KG1 (cell line): ENCODE measurements at places on chromosomes 6 and 20.

DNA sequence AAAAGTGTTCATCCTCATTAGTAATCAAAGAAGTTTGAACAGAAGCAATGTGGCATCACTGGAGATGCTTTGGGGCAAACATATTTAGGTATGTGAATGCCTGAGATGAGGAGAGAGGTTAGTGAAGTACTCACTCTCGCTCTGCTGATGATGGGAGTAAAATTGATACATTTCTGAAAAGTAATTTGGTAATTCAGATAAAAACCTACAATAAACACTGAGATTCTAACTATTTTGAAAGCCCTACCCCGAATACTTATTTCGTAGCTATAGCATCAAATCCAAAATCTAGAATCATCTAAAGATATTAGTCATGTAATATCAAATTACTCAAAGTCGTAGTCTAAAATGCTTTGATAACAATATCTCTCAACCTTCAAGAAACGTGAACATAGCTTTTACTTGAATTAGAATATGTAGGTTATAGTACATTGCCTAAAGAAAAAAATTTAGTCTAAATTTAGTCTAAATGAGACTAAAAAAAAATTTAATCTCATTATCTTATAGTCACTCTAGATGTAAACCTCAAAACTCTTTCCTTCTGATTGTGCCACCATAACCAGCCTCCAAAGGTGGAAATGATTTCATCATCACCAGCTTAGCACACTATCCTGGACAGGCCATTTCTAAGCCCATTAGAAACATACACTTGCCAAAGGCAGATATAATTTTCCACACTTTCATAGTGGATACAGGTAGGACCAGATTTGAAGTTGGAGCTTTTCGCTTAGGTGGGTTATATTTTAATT lies 232.5 kb upstream of the TAB2 start:
- no peak for DNase-seq

DNA sequence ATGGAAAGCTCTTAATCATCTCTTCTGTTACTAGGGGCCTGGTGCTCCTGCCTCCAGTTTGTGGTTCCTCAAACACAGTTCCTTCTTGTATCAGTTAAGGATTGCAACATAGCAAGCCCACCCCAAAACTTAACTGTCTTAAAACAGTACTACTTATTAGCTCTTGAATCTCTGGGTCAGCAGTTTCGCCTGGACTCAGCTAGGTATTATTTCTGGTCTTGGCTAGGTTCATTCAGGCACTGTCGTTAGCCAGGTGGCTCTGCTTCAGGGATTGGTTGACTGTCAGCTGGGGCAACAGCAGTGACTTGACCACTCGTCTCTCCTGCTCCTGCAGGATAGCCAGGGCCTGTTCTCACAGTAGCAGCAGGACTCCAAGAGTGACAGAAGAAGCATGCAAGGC lies 30.0 kb upstream of the RALY start:
- no peak for DNase-seq

GRCh38 chr6:65448866-65449265 lies 258.2 kb downstream of the EYS start:
- DNase-seq, result no peak

- no peak for DNase-seq
Measured at GRCh38 chr6:15588971-15589634, 73.7 kb downstream of the DTNBP1 start.

GRCh38 chr20:1802385-1803060 lies 92.7 kb upstream of the SIRPA start:
- peak; percentile 56 for DNase-seq

- DNase-seq, result no peak
Measured at GRCh38 chr20:13017883-13018535, 9.2 kb downstream of the SPTLC3 start.

GRCh38 chr6:4088704-4089103 lies 9.8 kb upstream of the FAM217A start:
- no peak for DNase-seq

DNA sequence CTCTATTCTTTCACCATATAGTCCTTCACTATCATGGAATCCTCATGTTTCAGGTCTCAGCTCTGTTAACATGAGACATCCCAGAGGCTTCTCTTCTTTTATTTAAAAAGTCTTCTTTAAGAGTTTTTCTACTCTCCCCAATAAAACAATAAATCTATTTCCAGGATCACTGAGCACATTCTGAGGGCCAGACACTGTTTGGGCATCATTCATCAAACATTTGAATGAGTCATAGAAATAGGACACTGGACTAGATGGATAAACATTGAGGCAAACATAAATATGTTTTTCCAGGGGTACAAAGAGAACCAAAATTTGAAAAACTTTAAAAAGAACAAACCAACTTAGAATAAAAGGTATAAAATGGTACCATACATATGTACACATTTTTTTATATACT lies 554.4 kb downstream of the KIF16B start:
- DNase-seq, result no peak

- DNase-seq, result no peak
Measured at GRCh38 chr6:41443616-41444525, 102.3 kb upstream of the FOXP4 start.

GRCh38 chr6:64288351-64288750 lies 652.7 kb downstream of the PHF3 start:
- no peak for DNase-seq

- no peak for DNase-seq
Measured at GRCh38 chr20:25072226-25072811, 9.6 kb downstream of the VSX1 start.

DNA sequence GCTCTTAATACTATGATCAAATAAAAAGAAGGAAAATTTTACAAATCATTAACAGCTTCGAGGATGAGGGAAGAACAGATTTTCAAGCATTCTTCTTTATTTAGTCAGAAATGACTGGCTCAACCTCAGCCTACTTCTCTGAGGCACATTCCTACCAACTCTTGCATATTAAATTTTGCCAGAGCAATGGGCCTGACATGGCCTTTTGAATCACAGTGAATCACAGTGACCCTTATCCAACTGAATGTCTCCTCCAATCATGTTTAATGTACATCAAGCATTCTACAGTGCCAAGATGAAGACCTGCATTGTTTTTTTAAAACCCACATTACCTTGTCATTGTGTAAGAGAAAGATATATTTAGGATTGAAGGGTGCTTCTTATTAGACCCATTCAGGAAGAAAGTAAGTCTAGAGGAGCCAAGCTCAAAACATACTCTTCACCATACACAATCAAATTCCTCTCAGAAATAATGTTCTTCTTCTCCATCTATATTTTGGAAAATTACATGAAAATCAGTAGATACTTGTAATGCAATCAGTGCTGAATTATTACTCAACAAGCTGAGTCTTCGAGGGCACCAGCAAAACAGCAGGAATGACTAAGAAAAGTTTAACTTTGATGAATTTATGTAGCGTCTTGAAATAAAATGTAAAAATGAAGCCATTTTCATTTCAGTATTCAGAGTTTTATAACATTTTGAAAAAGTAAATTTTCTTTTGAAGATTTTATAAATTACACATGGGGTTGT lies 44.1 kb upstream of the MOXD1 start:
- DNase-seq, result no peak

- no peak for DNase-seq
Measured at GRCh38 chr20:63576311-63576710, 2.3 kb upstream of the HELZ2 start.

DNA sequence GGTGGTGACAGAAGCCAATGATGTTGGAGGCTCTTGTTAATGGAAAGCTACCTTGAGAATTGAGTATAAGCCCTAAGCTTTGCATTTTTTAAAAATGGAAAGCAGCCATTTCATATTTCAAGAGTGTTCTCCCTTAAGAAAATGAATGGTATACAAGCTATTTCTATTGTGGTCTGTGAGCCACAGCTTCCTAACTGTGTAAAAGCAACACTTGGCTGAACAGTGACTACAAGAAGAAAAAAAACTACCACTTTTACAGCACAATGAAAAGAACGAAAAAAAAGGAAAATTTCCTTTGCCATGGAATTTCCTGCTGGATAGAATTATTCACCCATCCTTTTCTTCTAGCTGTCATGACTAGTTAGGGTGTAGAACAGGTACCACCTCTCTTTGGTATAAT lies 397.1 kb upstream of the BTBD3 start:
- no peak for DNase-seq

- no peak for DNase-seq
Measured at GRCh38 chr6:135488023-135488422, 9.5 kb downstream of the AHI1 start.

- no peak for DNase-seq
Measured at GRCh38 chr6:41448256-41448655, 97.9 kb upstream of the FOXP4 start.

DNA sequence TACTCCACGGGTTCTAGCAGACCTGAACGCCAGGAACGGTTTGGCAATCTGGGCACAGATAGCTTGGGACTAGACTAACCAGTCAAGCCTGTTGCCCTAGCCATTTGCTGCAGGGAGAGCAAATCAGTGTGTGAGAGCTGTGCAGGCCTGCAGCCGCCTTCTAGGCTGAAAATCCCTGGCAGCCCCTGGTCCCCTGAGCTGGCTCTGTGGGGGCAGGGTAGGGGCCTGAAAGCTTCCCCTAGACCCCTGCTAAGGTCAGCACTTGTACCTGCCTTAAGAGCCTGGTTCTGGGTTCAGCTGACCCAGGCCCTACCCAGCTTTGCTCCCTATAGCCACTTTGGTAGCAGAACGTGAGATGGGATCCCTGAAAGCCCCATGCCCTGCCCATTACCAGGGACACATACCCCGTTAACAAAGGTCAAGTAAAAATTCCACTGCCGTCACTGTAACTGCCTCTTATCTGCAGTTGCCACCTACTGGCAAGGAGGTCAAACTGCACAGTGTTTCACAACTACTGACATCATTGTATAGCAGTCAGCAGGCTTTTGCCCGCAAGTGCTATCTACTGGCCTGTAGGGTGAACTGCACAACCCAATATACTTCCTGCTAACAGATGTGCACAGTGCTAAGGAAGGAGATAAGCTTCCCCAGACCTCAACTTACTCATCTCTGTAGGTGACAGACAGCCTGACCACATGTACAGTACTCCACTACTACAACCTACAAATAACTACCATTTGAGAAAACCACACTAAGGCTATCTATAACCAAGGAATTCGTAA lies 95.1 kb upstream of the OLIG3 start:
- DNase-seq, result peak; percentile 22

DNA sequence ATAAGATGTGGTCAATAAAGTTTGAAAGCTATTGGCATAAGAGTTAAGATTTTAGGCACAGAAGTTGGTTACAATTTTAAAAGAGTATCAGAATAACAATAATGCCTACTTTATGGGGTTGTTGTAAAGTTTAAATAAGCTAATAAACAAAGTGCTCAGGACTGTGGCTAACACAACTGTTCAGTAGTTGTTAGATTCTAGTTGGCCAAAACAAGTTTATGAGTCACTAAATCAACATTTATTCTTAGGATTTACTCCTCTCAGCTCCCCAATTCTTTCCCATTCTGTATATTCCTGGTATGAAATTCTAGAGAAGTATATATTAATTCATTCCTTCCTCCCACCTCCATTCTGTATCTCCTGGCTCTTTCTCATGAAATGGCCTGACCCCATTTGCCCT lies 14.5 kb downstream of the RMND1 start:
- DNase-seq, result no peak

- no peak for DNase-seq
Measured at GRCh38 chr20:56518721-56519398, 5.7 kb upstream of the FAM209A start.

DNA sequence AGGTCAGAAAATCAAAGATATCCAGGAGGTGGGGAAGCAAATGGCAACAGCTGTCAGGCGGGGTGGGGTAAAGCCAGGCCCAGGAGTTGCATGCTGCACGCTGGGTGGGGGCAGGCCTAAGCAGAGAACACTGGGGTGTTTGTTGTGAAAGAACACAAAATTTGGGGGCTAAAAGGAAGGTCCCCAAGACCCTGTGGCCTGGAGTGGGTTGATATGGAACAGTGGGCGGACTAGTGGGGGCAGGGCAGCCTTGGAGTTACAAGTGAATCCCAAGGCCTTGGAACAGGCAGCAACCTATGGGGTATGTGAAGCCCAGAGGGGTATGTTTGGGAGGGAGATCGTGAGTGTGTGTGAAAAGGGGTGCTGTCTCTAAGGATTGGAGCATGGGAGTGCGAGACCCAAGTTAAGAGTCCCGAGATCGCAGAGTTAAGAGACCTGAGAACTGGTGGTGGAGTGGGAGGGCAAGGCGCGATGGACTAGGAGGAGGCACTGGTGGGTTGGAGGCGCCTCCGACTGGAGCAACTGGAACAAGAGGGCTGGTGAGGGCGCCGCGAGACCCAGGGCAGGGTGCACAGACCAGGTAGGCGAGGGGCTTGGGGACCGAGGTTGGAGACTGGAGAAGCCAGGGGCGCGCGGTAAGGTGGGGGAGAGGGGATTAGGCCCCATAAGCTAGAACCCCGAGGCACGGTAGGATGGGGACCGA lies 658 bp downstream of the CUL7 start:
- no peak for DNase-seq

DNA sequence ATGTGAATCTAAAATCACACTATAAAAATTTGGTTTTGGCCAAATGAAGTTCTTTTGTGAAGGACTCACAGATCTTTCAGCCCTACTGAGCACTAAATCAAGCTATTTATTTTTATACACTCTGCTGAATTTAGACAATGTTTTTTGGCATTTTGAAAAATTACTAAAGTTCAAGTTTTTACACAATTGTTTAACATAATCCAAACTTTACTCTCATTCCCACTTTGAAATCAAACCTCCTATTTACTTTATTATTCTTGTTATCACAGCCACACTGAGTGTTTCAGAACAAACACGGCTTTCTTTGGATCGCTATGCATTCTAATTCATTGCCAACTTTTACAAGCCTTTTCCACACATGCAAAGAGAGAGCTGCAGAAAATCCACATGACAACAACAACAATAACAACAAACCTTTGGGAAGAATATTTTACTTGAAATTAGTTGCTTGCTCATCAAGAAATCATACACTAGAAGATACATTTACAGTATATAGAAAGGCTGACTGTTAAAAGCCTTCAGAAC lies 49.1 kb upstream of the TMEM30A start:
- DNase-seq, result no peak

DNA sequence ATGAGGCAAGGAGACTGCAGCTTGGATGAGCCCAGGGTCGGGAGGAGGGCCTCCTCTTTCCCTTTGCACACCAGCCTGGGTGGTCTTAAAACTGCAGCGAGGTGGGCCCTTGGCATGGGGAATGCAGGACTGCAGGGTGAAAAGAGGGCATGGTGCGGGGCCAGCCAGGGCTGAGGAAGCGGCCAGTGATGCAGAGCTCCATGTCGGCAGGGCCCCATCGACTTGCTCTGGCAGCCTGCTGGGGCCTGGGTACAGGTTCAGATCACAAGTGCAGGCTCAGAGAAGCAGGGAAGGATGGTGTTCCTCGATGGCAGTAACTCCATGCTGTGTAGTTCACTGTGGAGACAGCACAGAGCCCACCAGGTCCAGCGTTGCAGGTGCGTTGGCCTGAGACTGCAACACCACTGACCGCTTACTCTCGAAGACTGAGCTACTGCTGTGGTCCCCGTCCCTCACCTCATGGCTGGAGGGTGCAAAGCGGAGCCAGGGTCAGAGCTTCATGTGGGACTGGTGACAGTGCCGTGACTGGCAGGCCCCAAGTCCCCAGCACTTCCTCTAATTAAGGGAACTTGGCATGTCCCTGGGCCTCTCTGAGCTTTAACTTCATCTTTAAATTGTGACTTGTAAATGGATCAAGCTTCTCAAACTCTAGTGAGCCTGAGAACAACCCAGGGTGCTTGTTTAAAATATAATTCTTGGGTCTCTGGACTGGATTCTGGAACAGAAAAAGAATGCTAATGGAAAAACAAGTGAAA lies 223.2 kb downstream of the SYNDIG1 start:
- DNase-seq, result no peak

- no peak for DNase-seq
Measured at GRCh38 chr6:46062312-46062711, 46.7 kb upstream of the CLIC5 start.

- no peak for DNase-seq
Measured at GRCh38 chr20:53334861-53335260, 258.8 kb downstream of the ZNF217 start.

GRCh38 chr6:16676978-16677377 lies 84.3 kb downstream of the ATXN1 start:
- DNase-seq, result no peak
